ENCODE measurements at places on chromosomes 5 and 9.

GRCh38 chr5:12662545-12663314 is 758.5 kb upstream of the CTNND2 start:
- DNase-seq = no peak

DNA sequence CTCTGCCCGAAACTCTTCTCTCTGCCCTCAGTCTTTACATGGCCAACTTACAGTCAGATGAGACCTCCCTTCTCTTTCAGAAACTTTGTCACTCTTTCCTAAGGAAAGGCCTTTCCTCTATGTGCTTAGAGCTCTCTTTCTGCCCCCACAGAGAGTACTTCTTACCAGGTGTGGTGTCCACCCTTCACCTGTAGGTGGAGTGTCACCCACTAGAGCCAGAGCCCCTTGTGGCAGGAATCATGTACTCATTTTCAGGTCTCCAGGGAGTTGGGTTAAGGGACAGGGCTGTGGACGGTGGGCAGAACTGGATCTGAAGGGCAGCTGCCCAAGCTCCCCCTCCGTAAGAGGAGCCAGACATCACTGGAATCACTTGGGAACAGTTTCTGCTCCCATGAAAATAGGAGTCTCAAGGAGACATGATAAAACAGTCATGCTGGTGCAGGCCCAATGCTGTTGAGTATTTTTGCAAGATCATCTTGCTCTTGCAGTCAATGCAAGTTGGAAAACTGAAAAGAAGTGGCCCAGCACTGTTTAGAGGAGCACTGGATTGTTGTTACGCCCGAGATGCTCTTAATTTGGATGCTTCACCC is 436.7 kb downstream of the ZSWIM6 start:
- DNase-seq = no peak

DNA sequence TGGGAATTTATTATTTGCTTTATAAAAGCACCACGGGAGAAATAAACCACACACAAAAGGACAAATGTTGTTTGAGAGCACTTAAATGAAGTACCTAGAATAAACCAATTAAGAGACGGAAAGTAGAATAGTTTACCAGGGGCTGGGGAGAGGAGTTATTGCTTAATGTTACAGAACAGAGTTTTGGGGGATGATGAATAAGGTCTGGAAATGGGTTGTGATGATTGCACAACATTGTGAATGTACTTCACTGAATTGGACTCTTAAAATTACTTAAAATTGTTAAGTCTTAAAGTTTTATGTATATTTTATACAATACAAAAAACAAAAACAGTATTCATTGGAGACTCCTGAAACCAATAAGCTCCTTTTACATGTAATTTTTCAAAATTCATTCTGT is 1.5 kb downstream of the ZBTB43 start:
- DNase-seq = no peak

- no peak for DNase-seq
These were observed 4.2 kb downstream of the CNOT6 start for GRCh38 chr5:180498378-180498777.

GRCh38 chr5:82424211-82424610 is 146.1 kb upstream of the RPS23 start:
- DNase-seq = no peak

DNA sequence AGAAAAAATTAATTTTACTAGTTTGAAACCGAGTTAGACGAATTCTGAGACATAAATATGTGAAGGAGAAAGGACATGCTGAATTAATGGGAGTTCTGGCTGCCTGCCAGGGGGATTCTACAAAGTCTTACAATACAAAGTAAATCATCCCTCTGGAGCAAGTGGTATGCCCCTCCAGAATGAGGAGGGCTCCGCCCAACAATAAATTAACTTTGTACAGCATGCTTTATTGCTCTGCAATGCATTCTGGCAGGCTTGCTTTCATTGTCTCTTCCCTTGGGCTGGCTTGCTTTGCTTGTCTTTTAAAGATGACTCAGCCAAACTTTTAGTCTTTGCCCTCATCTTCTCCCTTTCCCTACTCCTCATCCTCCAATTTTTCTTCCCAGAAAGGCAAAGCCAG is 11.7 kb upstream of the PCDHB1 start:
- DNase-seq = no peak

DNA sequence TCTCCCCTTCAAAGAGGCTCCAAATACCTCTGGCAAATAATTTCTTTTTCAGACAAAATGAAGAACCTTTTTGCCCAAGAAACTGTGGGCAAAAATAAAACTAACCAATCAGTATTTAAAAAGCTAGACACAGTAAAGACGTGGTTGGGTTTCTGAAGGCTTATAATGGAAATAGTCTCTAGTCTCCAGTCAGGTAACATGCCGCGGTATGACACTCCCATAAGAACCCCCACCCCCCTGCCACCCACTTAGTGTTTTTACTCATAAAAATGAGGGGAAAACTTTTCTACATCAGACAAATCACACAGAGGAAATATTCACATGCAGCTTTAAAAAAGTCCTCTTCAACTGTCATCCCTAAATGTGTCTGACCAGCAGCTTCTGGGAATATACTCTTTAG is 105.3 kb downstream of the THBS4 start:
- DNase-seq = no peak

DNA sequence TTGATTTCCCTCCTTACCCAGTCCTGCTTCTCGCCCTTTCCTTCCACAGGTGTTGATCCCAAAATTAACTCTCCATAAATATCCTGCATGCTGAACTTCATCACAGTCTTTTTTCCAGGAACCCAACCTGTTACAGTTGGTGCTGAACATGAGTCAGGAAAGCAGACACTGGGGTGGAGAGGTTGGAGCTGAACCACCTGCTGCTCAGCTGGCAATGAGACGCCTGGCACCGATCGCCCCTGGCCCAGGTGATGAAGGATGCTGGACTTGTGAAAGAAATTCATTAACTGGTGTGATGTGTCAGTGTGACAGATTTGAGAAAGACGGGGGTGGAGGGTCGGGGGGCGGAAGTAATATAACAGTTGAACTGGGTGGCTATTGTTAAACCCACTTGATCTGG is 30.6 kb downstream of the CPLX2 start:
- no peak for DNase-seq

Data from GOT3 (cell line).